Hepatocyte (in vitro differentiated cells): ENCODE measurements at places on chromosomes 3 and 15. TPM values are rescaled to one million over a fixed set of nuclear protein-coding genes. Genes with fewer than 3 reads are reported as not detected.

The PLOD2 gene
- 148 and 155 TPM in 2 replicates for total RNA-seq

GRCh38 chr3:1987980-1988379, 110.7 kb upstream of the CNTN4 start:
- peak; percentile 63 for DNase-seq

- DNase-seq: no peak
Observed at GRCh38 chr3:189638276-189639031, 7.3 kb downstream of the TP63 start.

- no peak for DNase-seq
Observed at GRCh38 chr3:85740561-85740960, 781.8 kb downstream of the CADM2 start.

DNA sequence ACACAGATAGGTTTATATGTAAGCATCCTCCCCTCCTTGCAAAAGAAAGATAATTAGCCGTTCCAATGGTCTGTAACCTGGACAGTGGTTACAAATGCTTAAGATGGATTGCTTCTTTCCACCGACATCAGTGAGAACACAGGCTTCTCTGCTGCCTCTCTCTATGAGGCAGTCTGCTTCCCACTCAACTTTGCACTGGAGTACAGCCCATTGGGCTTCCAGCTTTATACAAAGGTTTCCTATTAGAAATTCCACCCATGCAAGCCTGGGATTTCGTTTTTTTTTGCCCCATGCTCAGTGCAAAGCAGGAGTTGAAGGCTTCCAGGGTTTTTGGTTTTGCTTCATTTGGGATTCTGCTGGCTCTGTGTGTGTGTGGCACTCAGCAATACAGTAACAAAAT, 47.3 kb upstream of the C3orf22 start:
- DNase-seq: no peak

GRCh38 chr3:77915336-77915735, 875.4 kb downstream of the ROBO2 start:
- no peak for DNase-seq

The ZNF774 gene
- total RNA-seq: 2.1 and 4.1 TPM in 2 replicates

GRCh38 chr3:133956353-133956752, 60.7 kb upstream of the RAB6B start:
- no peak for DNase-seq

- DNase-seq: no peak
Observed at GRCh38 chr3:115052906-115053305, 94.2 kb downstream of the ZBTB20 start.

- no peak for DNase-seq
Observed at GRCh38 chr15:31458596-31459399, 132.2 kb downstream of the KLF13 start.

- DNase-seq: no peak
Observed at GRCh38 chr15:60413231-60413824, 15.5 kb upstream of the ANXA2 start.

DNA sequence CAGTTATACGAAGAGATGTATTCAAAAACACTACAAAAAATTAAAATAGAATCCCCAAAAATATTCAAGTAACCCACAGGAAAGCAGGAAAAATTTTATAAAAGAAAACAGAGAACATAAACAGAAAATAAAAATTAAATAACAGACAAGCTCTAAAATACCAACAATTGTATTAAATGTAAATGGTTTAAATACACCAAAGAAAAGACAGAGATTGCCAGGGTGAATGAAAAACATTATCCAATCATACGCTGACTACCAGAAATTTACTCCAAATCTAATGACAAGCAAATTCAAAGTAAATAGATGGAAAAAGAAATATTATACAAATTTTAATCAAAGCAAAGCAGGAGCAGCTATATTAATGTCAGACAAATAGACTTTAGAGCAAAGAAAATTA, 103.6 kb downstream of the BOC start:
- no peak for DNase-seq

GRCh38 chr3:20043396-20043795, 3.1 kb downstream of the KAT2B start:
- DNase-seq: peak; percentile 52

DNA sequence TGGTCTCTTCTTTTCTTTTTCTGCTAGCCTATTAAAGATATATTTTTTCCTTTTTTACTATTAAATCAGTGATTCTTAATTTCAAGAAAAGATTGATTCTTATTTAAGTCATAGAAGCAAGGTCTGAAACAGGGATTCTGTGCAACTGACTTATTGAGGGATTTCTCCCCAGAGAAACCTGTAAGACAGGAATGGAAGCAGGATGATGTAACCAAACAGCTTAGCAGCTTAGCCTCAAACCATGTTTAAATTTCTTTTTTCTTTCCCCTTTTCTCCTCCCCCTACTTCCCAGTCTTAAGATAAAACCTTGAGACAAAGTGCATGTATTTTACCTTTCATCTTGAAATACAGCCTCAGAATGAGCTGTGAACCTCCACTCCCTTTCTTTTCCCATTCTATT, 322.8 kb downstream of the NEK10 start:
- peak; percentile 6 for DNase-seq

DNA sequence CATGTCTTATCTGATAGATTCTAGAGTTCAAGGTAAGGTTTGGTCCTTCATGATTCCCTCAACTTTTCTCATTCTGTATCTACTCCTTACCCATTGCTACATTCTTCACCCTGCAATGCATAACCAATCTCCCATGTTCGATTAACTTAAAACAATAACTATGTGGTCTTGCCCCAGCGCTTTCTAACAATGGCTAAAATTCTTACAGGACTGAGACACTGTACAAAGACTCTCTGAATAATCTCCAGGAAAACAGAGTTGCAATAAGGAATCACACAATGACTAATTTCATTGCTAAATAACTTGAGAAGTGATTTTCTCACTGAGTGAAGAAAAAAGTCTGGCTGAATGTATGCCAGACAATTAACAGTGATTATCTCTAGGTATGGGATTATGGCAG, 69.6 kb upstream of the FAM174B start:
- no peak for DNase-seq

- DNase-seq: no peak
Observed at GRCh38 chr3:57688291-57688690, 4.6 kb downstream of the DENND6A start.

GRCh38 chr3:9108876-9109567, 140.4 kb downstream of the SRGAP3 start:
- no peak for DNase-seq

DNA sequence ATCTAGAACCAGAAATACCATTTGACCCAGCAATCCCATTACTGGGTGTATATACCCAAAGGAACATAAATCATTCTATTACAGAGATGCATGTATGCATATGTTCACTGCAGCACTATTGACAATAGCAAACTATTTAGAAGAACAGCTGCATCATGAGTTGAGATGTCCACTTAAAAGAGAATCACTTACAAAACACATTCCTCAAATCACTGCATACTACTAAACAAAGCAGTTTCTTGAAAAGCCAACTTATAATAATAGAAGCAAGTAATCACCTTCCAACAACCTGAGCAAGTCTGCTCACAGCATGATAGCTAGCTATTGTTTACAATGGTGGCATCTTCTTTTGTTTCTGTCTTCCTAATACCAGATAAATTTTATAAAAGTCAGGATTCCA, 454.7 kb upstream of the ADAMTS9 start:
- DNase-seq: no peak

The LRRIQ4 gene
- total RNA-seq: not detected in 2 replicates

DNA sequence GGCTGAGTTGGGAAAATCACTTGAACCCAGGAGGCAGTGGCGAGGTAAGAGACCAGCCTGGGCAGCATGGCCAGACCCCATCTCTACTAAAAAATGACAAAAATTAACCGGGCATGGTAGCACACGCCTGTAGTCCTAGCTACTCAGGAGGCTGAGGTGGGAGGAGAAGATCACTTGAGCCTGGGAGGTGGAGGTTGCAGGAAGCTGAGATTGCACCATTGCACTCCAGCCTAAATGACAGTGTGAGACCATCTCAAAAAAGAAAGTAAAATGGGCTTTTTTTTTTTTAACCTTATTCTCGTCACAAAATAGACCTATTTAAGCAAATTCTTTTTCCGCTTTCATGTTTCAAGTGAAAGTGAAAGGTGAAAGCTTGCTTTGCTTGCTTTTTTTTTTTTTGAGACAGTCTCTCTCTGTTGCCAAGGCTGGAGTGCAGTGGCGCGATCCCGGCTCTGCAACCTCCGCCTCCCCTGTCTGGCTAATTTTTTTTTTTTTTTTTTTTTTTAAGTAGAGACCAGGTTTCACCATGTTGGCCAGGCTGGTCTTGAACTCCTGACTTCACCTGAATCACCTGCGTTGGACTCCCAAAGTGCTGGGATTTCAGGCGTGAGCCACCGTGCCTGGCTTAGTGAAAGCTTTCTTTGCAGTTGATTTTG, 3.6 kb downstream of the PDIA3 start:
- no peak for DNase-seq

The TRPC1 gene
- 7.9 and 12.6 TPM in 2 replicates for total RNA-seq

DNA sequence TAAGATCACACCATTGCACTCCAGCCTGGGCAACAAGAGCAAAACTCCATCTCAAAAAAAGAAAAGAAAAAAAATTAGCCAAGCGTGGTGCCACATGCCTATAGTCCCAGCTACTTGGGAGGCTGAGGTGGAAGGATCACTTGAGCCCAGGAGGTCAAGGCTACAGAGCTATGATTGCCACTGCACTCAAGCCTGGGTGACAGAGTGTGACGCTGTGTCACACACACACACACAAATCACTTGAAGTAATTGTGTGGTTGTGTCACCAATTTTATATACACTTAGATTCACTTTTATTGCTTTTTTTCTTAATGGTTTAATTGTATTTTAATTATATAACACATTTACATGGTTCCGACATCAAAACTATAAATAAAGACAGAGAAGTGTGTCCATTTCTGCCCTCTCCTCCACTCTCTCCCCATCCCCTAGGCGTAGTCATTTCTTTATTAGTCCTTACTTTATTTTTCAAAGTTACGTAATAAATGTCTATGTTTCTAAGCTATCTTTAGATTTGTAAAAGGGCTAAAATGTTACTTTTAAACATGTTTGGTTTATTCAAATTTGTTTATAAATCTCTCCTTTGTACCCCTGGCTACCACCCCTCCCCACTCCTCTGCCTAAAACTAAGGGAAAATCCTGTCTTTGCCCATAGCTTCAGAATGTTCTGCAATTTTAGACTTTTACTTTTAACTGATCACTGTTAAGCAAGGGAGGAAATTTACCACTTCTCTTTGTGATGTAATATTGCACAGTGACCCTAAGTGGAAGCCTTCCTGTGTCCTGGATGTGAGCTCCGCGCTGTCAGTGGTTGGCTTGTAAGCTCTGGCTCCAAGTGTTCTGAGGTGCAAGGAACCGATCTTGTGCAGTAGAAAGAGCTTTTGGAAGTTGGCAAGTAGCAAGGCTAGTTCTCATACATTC, 10.8 kb upstream of the VILL start:
- DNase-seq: no peak

DNA sequence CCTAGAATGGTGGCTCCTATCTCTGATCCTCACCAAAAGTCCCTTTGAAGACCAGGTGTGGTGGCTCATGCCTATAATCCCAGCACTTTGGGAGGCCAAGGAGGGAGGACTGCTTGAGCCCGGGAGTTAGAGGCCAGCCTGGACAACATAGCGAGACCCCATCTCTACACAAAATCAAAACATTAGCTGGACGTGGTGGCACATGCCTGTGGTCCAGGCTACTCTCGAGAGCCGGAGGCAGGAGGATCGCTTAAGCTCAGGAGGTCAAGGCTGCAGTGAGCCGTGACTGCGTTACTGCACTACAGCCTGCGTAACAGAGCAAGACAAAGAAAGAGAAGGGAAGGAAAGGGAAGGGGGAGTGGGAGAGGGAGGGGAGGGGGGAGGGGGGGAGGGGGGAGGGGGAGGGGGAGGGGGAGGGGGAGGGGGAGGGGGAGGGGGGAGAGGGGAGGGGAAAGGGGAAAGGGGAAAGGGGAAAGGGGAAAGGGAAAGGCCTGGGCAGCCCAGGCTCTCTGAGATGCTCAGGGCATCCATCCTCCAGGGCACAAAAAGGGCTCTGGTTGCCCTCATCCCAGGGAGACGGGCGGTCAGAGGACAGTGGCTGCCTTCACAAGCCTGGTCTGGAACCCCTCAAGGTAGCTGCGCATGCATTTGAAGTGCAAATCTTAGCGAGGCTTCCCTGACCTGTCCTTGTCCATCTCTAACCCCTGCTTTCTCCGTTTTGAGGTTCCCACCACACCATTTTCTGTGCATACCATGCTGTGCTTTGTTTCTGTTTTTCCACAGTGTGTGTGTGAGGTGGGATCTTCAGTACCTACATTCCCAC, 76.1 kb downstream of the LDHAL6B start:
- DNase-seq: no peak

- no peak for DNase-seq
Observed at GRCh38 chr3:140219291-140219690, 284.3 kb downstream of the CLSTN2 start.

The SLC28A1 gene
- total RNA-seq: 2.7 and 3.0 TPM in 2 replicates

DNA sequence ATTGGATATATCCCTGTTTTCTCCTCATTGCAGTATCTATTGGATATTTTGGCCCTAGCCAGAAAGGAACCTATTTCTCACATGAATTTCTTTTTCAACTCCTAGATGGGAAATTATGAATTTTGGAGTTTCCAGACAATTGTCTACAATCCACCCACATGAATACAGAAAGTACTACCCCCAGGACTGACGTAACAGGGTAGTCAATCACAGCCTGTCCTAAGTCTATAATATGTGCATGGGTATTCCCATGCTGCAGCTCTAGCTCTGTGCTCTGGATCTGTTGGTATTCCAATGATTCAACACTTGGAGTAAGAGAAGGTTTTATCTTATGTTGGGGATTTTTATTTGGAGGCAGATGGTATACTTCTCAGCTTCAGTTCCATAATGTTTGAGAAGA, 393.1 kb upstream of the ARRDC4 start:
- no peak for DNase-seq

DNA sequence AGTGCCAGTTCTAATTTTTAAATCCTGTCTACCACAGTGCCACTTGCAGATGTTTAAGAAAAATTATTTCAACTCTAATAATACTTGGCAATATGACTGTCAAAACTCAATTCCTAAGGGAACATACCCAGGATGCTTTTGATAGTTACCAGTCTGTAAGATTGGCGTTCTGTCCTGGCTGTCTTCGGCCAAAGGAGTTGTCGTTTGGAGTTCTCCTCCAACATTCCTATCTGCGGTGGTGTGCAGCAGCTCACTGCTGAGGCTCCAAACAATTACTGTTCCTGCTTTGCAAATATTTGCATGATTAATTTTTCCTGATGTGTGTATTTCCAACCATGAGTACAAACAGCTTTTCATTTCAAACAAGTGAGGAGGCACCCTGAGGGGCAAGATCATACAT, 330.8 kb upstream of the DPH6 start:
- DNase-seq: no peak

GRCh38 chr15:34122771-34123183, 20.9 kb downstream of the PGBD4 start:
- peak; percentile 20 for DNase-seq

GRCh38 chr3:27093771-27094170, 275.4 kb downstream of the NEK10 start:
- DNase-seq: no peak

The PROS1 gene
- 103 and 115 TPM in 2 replicates for total RNA-seq

- no peak for DNase-seq
Observed at GRCh38 chr15:74488776-74489175, 27.8 kb upstream of the UBL7 start.

GRCh38 chr15:101466188-101466587, 23.3 kb downstream of the PCSK6 start:
- DNase-seq: no peak
